Kidney epithelial cell (primary cell): ENCODE measurements at places on chromosomes 5 and 9. TPM values are rescaled to one million over a fixed set of nuclear protein-coding genes. Genes with fewer than 3 reads are reported as not detected.

Gene TGFBI
- 443 and 453 TPM in 2 replicates for total RNA-seq

- peak; percentile 16 for DNase-seq
These were observed 217.8 kb upstream of the TLE4 start for GRCh38 chr9:79353856-79354520.

- no peak for DNase-seq
These were observed 57.3 kb downstream of the CYFIP2 start for GRCh38 chr5:157323107-157323706.

DNA sequence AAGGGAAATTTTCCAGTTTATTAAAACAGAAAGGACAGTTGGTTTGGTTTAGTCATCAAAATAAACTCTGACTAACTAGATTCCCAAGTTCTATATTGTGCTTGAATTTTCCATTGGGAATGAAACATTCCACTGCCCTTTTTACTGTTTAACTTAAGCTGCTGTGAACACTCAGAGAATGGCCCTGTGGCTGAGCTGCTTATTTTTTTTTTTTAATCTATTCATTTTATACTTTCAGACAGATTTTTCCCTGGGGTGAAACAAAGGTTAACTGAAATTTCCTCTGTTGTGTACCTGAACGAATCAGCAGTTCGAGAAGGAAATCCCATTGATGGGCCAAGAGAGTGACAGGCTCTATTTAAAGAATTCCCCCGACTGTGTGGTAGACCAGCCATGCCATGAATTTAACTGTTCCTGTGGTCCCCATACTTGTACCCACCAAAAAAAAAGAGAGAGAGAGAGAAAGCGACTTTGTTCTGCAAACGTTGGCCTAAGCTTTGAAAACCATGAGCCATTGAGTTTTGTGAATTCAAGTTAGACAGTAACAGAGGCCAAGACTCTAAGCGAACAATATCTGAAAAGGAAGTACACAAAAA is 138.7 kb upstream of the GRHPR start:
- peak; percentile 12 for DNase-seq

- DNase-seq = peak; percentile 93
These were observed at the start of gene TPRN for GRCh38 chr9:137200311-137201204. Gene TPRN, minus strand, starts transcription at chr9:137200741. Its CDS starts 30 bp downstream, at chr9:137200711.

Gene STPG3
- total RNA-seq = not detected in 2 replicates

Gene ALDOB
- total RNA-seq = not detected in 2 replicates

DNA sequence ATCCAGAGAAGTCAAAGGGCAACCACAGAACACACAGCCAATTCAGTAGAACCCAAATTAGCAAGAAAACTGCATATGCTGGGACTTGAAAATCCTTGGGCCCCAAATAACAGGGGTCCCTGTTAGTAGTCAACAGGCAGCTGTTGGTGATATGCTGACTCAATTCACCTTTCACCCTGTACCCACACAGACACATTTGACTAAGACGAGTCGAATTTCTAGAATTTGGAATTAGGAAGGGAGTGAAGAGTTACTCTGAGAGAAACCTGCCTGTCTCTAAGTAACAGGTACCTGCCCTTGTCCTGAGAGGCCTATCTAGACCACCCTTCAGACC is 821 bp upstream of the VCP start:
- no peak for DNase-seq

DNA sequence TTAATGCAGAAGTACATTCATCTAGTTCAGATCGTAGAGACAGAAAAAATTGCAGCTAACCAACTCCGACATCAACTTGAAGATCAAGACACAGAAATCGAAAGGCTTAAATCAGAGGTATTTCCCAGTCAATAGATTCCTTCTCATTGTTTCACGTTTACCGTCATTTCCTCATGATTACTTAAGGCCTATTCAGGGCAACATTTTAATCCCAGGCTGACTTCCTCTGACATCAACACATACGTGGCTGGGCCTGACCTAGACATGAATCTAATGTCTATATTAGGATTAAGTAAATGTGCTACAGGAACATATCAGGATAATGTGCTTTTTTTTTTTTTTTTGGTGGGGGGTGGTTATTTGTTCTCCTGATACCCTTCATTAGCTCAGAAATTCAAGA is 107.9 kb downstream of the RASGRF2 start:
- no peak for DNase-seq

Gene NR2F1
- total RNA-seq = 12.8 and 13.2 TPM in 2 replicates

Gene SMAD5
- total RNA-seq = 37.4 and 40.1 TPM in 2 replicates

Gene IL13
- not detected in 2 replicates for total RNA-seq
